Right cardiac atrium (tissue), 5 donors: ENCODE measurements at places on chromosomes 5 and 9. TPM values are rescaled to one million over a fixed set of nuclear protein-coding genes. Genes with fewer than 3 reads are reported as not detected.

DNA sequence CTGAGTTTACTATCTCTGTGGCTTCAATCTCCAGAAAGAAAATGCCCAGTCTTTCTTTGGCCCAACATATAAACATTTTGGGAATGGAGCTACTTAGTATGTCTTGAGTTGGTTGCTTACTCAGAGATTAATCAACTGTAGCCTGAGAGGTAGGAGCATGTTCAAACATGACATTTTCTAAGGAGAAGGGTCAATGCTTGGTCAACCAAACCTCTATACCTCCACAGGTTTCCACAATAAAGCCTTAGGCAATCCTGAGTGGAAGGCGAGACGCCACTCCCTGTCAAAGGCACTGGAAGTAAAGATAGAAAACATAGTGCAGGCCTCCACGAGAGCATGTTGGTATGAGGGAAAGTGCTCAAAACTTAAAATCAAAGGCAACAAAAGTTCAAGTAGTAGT, 411.4 kb downstream of the KCTD16 start:
- no peak for DNase-seq

DNA sequence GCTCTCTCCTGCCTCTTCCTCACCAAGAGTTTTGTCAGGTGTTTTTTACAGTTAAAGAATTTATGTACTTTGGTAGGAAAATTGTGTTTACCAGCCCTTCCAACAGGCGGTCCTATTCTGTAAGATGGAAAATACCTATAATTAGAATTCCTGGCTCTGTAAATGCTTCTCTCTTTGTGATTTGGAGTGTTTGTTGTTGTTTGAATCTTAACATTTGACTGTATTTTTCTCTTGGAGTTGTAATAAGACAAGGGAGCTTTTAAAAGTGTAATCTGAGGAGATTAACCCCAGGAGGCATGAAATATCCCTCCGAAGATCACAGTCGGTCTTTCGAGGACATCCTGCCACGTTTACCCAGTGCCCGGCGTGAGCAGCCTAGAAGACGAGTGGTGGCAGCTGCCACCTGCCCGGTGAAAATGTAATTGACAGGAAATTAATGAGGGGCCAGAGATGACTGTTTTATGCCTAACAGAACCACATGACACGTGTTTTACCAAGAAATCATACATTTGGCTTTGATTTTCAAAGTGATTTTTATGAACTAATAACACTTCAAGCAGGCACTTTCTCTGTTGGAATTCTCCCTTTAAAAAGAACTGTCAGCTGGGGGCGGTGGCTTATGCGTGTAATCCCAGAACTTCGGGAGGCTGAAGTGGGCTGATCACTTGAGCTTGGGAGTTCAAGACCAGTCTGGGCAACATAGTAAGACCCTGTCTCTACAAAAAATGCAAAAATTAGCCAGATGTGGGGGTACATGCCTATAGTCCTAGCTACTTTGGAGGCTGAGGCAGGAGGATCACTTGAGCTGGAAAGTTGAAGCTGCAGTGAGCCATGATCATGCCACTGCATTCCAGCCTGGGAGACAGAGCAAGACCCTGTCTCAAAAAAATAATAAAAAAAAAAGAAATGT, 20.0 kb downstream of the ANKRD33B start:
- DNase-seq: no peak

DNA sequence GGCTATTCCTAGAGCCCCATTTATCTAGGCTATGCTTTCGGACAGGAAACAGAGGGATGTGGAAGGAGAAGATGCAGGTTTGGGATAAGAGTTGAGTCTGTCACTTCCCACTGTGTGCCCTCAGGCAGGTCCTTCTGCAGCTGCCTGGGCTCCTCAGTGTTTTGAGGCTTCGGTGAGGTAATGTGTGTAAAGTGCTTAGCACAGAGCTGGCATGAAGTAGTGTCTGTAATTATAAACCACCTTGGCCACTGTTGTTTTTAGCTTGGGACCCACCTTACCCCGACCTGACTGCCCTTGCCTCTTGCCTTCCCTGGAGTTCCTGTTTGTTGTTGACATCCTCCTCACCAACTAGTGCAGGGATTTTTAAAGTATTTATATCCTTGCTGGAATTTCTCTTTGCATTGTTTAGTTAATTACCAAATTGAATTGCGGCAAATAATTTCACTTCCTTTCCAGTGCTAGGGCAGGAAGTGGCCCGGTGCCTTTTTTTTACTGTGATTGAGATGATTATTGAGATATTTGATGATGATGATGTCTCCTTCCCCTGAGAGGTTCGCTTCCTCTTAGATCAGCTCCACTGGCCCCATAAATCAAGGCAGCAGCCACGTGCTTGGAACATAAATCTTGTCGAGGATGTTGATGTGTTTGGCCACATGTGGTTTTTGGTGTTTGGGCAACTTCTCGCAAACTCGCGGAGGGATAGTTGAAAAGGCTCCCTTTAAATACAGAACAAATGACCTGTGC, 38.3 kb upstream of the DAB2IP start:
- no peak for DNase-seq

GRCh38 chr9:8859416-8859815, 1059.8 kb upstream of the DMAC1 start:
- DNase-seq: no peak

- no peak for DNase-seq
These were observed 122.3 kb upstream of the CCDC112 start for GRCh38 chr5:115418788-115419187.

The PCDHGA7 gene
- polyA plus RNA-seq: 1.8 TPM

The AK8 gene
- polyA plus RNA-seq: 0.66 TPM

The ABO gene
- 1.0 TPM for polyA plus RNA-seq

The SPATA31D4 gene
- polyA plus RNA-seq: not detected

The FAM221B gene
- polyA plus RNA-seq: not detected

The PCDHGB2 gene
- polyA plus RNA-seq: 1.9 TPM

The TTC39B gene
- polyA plus RNA-seq: 1.00 TPM
